ENCODE measurements at places on chromosomes 11 and 22.

DNA sequence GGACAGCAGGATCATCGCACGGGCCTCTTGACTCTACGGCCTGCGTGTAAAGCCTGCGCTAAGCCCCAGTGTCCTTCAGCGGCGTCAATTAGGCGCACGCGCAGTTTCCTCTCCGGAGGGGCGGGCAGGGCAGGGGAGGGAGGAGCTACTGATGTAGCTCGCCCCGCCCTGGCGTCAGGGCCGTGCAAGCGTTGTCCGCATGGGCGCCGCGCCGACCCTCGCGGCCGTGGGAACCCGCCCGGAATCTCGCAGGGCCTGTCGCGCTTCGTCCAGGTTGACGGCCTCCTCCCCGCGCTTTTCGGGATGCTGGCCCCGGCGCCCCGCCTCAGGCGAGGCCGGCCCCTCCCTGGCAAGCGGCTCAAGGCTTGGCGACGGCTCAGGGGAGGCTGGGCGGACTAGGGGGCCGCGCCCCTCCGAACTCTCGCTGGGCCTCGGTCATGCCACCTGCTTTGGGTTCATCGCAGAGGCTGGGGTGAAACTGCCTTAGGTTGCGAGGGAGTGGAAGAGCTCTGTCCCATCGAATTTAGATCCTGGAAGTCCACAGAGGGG, 61.1 kb downstream of the ST3GAL4 start:
- peak; percentile 85 for DNase-seq

DNA sequence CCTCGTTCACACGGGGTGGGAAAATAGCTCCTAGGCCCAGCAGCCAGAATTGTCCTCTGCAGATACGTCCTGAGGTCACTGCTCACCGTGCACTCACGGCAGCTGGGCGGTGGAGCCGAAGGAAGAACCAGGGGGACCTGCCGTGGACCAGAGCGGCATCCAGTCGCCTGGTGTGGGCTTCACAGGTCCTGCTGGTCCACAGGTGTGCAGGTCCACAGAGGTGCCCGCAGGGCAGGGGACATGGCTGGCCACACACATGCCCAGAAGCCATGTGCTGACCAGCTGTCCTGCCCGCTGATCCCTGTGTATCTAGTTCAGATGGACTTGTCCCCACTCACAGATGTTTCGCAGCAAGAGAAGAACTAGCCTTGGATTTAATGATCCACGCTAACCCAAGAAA, 10.6 kb upstream of the PKP3 start:
- DNase-seq = no peak

DNA sequence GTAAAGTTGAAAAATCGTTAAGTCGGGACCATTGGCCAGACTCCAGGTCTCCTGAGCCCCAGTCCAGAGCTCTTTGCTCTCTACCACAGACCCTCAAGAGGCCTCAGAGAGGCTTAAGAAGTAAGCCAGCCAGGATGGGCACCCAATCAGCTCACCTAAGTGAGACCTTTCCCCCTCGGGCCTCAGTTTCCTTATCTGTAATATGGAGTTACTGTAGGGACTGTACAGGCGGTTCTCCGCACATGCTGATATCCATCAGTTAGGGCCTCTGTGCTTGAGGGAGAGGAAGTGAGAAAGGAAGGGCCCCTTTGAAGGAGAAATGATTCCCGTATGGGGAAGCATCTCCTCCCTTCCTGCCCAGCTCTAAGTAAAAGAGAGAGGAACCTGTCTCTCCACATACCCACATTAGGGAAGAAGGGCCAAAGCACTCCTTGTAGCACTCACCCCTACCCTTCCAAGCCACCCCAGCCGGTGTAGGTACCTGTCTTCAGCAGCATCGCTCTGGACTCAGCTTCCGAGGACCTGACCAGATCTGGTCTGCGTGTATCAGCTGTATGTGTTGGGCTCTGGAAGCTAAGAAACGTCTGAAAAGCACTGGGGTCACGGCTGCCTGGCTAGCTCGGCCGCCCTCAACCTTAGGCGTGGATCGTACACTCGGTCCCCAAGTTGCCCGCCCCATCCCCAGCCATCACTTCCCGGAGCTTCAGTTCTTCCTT, 653 bp downstream of the NAGA start:
- no peak for DNase-seq

DNA sequence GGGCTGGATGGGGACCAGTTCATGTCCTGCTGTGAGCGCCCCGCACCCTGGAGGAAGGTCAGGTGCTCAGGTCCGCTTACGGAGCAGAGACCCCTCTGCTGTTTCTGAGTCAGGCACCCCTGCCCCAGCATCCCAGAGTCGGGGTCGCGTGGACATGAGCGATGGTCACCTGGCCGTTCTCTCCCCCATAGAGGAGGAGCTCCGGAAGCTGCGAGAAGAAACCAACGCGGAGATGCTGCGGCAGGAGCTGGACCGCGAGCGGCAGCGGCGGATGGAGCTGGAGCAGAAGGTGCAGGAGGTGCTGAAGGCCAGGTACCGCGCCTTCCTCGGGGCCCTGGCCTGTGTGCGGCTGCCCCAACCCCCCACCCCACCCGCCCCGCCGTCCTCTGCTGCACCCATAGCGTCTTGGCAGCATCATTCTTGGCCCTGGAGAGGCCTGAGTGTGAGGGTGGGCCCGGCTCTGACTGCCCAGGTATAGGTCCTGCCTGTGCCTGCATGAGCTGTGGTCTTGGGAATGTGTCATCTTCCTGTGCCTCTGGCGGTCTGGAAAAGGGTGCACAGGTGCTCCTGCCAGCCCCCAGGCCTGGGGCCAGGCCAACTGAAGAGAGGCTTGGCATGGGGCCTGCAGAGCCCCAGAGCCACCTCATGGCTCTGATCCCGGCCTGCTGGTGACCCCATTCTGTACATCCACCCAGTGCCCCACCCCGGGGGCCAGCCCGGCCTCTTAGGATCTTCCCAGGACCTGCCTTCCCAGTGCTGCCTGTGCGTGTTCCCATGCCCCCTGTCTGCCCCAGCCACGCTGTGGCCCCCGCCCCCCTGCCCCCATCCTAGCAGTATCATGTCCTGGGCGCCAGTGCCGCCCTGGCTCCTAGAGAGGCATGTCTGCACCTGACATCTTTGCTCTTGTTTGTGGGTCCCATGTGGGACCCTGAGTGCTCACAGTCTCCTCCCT, 38.1 kb downstream of the GRAMD4 start:
- no peak for DNase-seq

DNA sequence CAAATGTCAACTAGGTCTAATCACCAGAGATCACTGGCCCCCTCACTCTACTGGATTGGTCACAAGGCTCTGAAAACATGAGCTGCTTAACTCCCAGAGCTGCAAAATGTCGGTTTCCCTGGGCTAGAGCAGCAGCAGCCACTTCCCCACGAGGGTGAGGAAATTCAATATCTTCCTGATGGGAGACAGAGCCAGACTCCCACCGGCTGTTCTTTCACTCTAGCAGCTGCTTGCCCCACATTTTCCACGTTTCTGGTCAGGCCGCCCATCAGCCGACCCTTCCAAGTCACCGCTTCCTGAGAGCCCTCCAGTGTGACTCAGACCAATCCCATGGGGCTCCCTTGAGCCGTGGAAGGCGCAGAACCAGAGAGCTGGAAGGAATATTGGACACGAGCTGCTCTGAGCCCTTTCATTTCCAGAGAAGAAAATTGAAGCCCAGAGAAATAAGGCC, 227.0 kb downstream of the ADAMTS15 start:
- peak; percentile 71 for DNase-seq

DNA sequence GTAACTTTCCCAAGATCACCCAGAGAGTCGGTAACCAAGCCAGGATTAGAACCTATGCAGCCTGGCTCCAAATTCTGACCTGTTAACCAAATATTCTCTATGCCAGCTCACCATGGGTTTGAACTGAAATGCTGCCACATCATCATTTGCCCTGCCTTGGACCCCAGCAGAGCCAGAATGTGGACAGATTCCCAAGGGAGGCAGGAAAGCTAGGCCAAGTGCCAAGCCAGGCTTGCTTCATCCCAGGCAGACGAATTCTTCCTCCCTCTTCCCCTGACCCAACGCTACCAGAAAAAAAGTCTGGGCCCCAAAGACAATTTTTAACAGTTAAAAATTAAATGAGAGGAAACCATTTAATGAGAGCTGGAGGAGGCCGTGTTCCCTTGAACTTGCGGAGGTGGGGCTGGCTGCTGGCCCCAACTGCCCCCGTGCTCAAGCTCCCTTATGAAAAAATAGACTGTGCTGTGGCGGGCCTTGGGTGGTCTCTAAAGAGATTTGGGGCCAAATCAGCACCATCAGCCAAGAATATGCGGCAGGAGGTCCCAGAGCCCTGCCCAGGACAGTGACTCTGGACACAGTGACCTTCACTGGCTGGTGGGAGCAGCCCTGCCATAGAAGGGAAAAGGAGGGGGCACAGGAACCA, 184.1 kb upstream of the SYT13 start:
- DNase-seq = peak; percentile 66

GRCh38 chr11:125381499-125382044, 114.5 kb downstream of the FEZ1 start:
- no peak for DNase-seq

GRCh38 chr11:36095716-36096115, 151.9 kb downstream of the LDLRAD3 start:
- DNase-seq = no peak

DNA sequence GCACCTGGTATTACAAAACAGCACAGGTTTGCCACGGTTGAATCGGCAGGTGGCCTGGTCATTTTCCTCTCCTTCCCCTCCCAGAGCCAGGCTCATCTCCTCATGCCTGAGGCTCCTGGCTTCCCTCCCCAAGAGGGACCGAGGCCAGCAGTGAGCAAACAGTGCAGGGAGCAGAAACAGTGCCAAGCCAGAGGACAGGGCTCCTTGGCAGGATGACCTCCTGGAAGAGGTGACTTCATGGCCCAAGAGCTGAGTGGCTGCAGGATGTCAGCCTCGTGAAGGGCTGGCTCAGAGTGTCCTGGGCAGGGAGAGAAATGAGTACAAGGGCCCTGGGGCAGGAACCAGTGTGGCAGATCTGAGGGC, 22.8 kb upstream of the PPFIA1 start:
- DNase-seq = no peak

- peak; percentile 90 for DNase-seq
Observed at GRCh38 chr22:35921777-35922176, 106.8 kb downstream of the RBFOX2 start.

GRCh38 chr11:26792941-26793340, 71.1 kb upstream of the SLC5A12 start:
- peak; percentile 89 for DNase-seq

DNA sequence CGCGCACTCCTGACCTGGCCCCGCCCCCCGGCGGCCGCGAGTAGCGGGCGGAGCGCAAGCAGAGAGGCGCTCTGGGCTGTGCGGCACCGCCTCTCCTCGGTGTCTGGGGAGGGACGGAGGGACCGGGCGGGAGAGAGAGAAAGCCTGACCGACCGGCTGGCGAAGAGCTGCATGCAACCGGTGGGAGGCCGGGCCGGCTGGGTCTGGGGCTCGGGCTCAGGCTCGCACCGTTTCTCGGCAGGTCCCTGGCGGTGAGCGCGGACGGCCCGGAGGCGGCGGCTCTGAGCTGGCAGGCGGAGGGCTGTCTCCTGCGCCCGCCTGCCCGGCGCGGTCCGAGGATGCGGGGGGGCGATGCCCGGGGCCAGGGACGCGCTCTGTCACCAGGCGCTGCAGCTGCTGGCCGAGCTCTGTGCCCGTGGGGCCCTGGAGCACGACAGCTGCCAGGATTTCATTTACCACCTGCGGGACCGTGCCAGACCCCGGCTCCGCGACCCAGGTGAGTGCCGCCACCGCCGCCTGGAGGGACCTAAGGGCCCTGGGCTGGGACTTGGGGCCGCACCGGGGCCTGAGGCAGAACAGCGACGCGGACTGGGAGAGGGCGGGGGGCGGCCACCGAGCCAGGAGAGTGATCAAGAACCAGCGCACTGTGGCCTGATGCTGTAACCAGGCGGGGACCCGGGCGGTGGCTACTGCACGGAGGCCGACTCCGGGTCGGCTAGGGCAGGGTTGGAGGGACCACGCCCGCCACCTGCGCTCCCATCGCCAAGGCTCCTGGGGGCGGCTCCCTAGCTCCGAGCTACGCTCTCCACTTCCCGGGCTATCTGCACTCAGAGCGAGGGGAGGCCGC, at the start of gene SYT9:
Gene SYT9, plus strand, starts transcription at position 69 of the 847 bp plus-strand sequence. Its CDS starts 283 bp downstream, at position 352.
- DNase-seq = peak; percentile 18

DNA sequence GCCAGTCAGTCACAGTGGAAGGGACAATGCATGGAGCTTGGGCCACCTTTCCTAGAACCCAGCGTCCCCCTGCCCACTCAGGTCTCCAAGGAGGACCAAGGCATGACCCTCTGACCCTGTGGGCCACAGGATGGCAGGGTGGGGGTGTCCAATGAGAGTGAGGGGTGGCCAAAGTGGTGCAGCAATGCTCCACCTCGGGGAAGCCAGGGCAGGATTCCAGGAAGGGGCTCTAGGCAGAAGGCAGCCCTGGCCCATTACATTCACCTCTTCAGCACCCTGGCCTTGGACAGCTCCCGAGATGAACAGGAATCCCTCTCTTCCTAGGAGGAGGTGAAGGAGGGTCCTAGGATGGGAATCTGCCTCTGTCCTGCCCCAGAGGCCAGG, 597.5 kb downstream of the BRD1 start:
- DNase-seq = no peak

- DNase-seq = no peak
Observed at GRCh38 chr11:128947773-128948172, 5.1 kb upstream of the TP53AIP1 start.

- DNase-seq = no peak
Observed at GRCh38 chr11:4508886-4509285, 26.4 kb downstream of the OR52K1 start.

- DNase-seq = no peak
Observed at GRCh38 chr11:95883381-95883780, 40.5 kb downstream of the MTMR2 start.

DNA sequence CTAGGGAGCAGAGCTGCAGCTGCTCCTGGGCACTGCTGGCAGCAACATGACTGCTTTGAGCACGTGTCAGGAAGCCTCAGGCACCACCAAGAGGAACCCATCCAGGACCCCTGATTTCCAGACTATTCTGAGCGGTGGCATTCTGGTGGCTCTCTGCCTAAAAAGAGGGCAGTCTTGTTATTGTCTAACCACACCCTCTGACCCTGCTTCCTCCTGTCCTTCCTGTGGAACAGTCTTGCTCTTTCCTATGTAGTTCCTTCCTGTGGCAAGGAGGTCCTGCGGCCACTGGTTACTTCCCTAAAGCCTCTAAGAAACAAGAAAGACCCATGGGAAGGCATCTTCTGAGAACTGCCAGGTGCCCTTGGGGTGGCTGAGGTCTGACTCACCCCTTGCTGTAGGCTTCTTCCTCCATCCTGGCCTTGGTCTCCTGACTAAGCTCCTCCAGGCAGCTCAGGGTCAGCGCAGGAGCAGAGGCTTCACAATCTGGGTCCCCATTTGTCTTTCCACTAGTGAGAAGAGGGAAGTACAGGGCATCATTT, 13.1 kb upstream of the LYVE1 start:
- no peak for DNase-seq

DNA sequence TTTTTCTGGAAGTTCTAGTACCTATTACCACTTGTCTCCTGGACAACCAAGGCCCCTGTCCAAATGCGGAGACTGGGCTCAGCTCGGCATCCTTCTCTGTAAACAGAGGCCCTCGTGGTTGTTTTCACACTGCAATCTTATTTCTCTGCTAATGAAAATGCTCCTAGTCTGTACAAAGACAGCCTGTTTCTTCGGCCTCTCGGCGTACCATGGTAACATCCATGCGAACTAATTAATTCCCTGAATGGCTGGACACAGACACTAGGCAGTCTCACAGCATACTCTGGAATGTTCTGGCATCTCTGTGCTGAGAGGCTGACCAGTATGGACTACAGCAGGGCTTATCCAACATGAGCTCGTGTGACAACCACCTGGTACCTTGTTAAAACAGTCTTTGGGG, 5.7 kb downstream of the POLR3H start:
- DNase-seq = no peak

Data from fibroblast of skin of abdomen (primary cell).